ENCODE measurements at places on chromosomes 13 and 19.
A peak's percentile ranks its signal among the peaks of the same experiment; 100 is the strongest.

DNA sequence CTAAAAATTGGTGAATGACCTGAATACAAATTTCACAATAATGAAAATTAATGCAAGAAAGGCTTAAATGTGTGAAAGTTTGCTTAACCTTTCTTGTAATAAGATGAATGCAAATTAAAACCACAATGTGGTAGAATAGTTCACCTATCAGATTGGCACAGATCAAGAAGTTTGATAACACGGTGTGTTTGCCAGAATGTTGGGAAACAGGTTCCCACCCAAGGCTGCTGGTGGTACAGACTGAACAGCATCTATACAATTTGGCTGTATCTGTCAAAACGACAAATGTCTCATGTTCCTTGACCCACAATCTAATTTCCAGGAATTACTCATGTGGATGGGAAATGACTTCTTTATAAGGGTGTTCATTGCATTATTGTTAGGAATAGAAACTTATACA lies 8.6 kb upstream of the IRS2 start:
- DNase-seq, result no peak

DNA sequence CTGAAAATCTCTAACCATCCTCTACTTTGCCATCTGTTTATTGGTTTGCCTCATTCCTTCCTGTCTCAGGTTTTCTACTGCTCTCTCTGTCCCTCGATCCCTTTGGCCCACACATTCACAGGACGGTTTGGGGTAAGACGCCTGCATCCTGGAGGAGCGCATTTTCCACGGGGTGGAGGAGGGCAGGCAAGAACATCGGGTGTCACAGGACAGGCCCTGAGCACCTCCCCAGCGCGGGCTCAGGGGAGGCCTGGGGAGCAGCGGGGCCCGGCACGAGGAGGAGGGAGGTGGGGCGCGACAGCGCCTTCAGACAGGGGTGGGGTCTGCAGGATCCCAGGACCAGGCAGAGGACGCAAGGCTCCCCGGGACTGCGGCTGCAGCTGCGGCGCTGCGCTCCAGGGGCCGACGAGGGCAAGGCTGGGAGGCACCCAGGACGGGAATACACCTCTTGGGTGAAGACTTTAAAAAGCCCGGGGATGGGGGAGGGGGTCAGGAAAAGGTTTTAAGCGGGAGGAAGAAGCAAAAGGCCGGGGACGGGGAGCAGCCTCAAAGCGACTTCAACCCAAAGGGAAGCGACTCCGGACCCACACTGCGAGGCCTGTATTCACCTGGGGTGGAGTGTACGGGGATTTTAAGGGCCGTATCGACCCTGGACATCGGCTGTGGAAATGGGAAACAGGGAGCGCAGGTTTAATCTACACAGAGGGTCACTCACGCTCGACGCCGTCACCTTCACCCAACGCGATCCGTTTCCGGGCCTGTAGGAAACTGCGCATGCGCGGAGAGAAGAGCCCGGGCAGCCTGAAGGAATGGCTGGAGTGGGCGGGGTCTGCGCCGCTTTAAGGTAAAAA lies at the start of gene ZNF415:
Gene ZNF415, minus strand, starts transcription at position 770 of the 851 bp plus-strand sequence. CDS start 10,234 bp downstream, outside the sequence.
- peak; percentile 62 for DNase-seq

DNA sequence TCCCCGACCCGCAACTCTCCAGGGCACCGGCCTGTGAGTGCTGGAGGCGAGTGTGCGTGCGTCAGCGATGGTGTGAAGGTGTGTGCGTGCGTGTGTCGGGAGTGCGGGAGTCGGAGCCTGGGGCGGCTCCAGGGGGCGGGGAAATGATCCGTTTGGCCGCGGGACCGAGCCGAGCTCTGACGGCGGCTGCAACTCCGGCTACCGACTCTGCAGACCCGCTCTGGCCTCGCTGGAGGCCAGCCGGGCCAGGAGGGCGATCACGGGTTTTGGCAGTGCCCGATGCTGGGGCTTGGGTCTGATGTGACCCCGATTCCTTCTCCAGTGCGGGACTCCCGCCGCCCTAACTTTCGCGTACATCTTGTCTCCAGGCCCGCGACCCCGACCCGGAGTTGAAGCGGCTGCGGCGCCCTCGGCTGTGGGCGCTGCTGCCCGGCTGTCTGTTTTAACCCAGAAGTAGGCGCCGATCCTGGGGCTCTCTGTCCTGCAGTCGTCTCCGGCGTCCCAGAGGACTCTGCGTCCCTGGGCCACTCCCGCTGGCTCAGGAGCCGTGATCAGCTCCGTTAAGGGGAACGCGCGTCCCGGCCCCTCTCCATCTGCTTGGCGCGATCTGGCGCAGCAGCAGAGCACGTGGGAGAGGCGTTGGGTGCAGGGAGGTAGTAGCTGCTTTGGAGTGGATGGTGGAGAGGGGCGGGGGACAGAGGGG lies 1.2 kb downstream of the CHST8 start:
- DNase-seq, result no peak

GRCh38 chr19:3607303-3608078 lies 816 bp upstream of the TBXA2R start:
- DNase-seq, result no peak

DNA sequence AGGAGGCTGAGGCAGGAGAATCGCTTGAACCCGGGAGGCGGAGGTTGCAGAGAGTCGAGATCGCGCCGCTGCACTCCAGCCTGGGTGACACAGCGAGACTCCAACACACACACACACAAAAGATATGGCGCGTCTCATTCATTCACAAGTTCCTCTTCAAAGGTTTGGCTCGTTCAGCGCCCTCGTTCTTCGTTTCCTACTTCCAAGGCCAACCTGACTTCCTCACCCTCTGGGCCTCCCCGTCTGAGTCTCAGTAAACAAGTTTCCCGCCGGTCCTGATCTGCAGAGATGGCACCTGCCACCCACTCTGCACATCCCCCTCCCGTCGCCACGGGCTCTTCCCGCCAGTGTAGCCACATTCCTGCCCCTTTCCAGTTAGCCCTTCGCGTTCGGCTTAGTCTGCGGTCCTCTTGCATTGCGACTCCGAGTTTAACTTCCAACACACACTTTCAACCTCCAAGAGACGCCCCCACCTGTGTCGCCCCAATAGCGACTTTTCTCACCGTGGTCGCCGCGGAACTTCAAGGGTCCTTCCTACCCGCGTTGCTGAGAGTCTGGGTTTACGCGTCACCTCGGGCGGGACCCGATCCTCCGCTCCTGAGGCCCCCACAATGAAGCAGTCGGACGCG lies 1.3 kb upstream of the BSG start:
- DNase-seq, result peak; percentile 47

DNA sequence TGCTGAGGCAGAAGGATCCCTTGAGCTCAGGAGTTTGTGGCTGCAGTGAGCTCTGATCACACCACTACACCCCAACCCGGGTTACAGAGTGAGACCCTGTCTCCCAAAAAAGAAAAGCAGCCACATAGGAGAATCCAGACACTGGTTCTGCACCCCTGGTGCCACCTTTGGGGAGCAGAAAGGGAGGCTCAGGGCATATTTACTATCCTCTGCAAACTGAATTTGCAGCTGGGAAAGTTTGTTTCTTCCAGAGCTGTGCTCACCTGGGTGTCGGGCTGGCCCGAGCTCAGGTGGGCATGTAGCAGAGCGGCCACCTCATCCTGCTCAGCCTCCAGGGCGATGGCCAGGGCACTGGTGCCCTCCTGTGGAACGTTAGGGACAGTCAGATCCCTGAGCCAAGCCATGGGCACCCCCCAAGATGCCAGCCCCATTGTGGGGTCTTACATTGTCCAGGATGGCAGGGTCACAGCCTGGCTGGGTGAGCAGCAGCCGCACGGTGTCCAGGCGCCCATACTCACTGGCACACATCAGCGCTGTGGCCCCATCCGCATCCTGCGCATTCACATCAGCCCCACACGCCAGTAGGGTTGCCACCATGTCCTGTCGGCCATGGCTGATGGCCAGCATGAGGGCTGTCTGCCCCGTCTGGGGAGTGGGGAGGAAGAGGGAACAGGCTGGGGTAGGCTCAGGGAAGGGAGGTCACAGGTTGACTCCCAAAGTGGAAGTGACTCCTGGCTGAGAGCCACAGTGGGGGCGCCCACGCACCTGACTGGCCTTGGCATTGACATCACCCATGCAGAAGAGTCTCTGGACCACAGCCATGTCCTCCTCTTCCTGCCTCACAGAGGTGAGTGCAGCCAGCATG lies 3.1 kb downstream of the RPS28 start:
- no peak for DNase-seq

DNA sequence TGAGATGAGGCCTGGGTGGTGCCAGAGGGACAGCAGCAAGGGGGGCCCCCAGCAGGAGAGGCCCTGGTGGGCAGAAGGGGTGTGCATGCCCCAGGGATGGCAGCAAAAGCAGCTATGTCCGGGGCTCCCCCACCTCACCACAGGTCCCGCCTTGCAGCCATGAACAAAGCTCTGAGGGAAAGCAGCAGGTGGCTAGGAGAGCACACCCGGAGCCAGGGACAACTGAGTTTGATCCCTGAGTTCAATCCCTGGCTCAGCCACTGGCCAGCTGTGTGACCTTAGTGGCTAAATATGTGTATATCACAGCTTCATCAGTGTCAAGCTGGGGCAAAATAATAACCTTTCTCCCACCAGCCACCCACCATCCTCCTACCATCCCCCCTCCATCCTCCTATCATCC lies 47.7 kb upstream of the KCTD15 start:
- DNase-seq, result no peak

GRCh38 chr13:113001241-113002140 lies 32.5 kb downstream of the MCF2L start:
- no peak for DNase-seq

DNA sequence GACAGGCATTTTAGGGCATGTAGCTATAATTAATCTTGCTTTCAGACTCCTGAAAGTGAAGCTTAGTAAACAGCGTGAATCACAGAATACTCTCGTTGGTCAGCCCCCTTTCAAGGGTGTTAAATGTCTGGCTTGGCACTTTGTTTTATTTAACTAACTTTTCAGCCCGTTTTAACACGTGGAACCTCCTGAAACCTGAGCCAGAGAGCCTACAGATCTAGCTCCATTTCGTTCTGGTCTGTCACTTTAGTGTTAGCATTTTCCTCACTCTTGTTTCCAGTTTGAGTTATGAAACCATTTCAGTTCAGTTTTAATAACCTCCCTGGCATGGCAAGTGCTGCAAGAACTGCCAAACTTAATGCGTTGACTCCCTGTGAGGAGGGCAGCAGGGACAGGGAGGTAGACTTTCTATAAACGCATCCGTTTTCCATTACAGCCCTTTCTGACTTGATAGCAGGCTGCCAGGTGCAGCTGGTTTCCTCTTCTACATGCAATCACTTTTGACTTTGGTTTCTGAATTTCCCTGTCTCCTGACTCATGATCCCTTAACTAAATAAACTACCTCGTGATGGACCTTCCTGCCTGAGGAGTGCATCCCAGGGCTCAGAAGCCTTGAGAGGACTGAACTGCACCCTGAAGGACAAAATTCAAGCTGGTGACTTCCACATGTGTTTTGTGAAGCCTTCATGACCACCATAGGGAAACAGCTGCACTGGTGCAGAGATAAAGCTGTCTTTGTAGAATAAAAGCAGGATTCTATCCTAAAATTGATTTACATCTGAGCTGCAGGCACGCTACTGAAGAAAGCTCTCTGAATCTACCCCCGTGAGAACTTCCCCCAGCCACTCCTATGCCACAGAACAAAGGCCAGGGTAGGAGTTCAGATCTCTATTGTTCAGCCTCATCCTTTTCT lies 192.6 kb downstream of the DLEU7 start:
- DNase-seq, result no peak

GRCh38 chr19:18017275-18018083 lies 9.5 kb downstream of the ARRDC2 start:
- no peak for DNase-seq

- DNase-seq, result no peak
Observed at GRCh38 chr13:46012404-46012803, 40.1 kb downstream of the ZC3H13 start.

GRCh38 chr19:6223461-6224307 lies 56.1 kb downstream of the MLLT1 start:
- no peak for DNase-seq

DNA sequence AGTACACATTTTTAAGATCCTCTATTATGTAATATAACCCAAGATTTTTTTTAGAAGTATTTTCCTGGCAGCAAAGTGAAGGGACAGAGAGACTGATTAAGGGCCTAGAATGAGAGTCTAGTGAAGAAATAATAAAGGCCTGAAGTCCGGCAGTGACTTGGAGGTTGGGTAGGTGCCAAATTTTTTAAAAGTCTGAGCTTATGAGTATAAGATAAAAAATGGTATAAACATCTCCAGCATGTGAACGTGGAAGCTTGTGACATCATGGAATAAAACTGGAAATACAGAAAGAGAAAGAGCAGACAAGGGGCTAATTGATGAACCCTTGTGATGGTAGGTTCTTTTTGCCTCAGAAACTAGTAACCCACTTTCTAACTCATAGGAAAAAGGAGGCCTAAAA lies 174.6 kb downstream of the SUCLA2 start:
- DNase-seq, result no peak

GRCh38 chr19:42121656-42122069 lies 10.6 kb downstream of the POU2F2 start:
- DNase-seq, result peak; percentile 85

- DNase-seq, result no peak
Observed at GRCh38 chr13:44755872-44756271, 179.7 kb upstream of the TSC22D1 start.

DNA sequence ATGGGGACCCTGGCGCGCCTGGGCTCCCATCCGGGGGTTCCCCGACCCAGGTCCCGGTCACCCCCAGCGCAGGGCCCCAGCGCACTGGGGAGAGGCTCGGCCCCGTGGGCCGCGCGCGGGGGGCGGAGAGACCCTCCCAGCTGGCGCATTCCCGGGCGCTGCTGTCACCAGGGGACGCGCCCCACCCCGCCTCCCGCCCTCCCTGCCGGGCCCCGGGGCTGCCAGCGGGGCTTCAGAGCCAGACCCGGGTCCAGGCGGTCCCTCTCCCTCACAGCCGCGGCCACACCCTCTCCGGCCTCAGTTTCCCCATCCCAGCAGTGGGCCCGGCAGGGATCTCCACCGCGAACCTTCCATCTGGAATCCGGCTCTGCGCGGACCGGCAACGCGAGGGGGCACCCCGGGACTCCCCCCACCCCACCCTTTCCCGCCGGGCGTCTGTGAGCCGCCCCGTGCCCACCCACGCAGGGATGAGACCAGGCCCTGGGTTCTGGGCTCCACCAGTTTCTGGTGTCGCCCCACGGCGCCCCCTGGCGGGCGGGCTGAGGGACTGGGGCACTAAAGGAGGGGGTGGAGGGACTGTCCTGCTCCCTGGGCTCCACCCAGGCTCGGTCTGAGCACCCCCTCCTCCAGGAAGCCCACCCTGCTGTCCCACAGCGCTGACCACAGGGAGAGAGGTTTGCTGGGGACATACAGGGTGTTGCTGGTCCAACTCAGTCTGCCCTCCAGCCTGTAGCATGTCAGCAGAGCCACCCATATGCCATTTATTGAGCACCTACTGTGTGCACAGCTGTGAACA lies 878 bp upstream of the ADAMTSL5 start:
- peak; percentile 51 for DNase-seq

GRCh38 chr19:39942366-39942730 lies 7.9 kb upstream of the FCGBP start:
- DNase-seq, result no peak

GRCh38 chr19:7665076-7665475 lies 3.8 kb upstream of the RETN start:
- no peak for DNase-seq

GRCh38 chr19:11323601-11324078 lies 15.8 kb downstream of the RAB3D start:
- DNase-seq, result no peak

GRCh38 chr13:97140611-97141010 lies 81.5 kb upstream of the MBNL2 start:
- DNase-seq, result no peak

GRCh38 chr19:55082020-55082851 lies 6.6 kb downstream of the EPS8L1 start:
- DNase-seq, result no peak

Data from activated B cell treated with CpG ODN at 0.5 μM for 24 hours (primary cell).